ENCODE measurements at places on chromosomes 13 and 19.

GRCh38 chr13:105991622-105992277 is 543.7 kb downstream of the EFNB2 start:
- no peak overlapping the region for H3K27ac ChIP-seq
- no peaks in the 10 kb centered on the region for H3K4me1 ChIP-seq
- no peaks in the 10 kb centered on the region for H3K36me3 ChIP-seq
- H3K4me3 ChIP-seq, result no peak overlapping the region

DNA sequence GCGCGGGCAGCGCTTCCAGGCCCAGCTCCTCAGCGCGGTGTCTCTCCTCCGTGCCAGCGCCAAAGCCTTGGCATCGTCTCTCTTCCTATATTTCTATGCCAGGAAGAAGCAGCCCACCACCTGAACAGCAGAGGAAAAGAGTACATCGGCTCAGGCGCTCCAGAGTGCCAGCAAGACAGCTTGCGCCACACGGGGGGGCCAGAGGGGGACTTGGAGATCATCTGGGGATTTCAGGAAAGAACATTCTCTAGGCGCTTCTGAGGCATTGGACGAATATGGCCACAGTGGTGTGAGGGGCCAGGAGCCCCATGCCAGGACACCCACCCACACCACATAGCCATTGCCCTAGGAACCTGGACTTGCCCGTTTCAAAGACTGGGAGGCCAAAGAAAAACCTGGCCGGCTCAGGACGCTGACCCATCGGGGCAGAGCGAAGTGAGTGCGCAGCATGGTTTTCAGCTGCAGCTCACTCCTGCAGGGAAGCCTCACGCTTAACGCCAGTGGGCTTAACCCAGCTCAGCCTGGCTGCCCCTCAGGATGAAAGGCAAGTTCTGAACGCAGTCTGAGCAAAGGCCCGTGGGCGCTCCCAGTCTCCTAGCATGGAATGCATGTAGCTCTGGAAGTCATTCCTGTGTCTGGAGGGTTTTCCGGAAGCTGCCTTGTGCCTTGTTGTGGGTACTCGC is 62.1 kb downstream of the GGACT start:
- no peaks in the 10 kb centered on the region for H3K4me1 ChIP-seq
- DNase-seq, result no peak
- no peak overlapping the region for H3K27ac ChIP-seq
- H3K4me3 ChIP-seq, result no peak overlapping the region
- H3K36me3 ChIP-seq, result no peaks in the 10 kb centered on the region

- H3K27ac ChIP-seq, result no peak overlapping the region
- no peaks in the 10 kb centered on the region for H3K4me1 ChIP-seq
- DNase-seq, result no peak
- no peaks in the 10 kb centered on the region for H3K36me3 ChIP-seq
Measured at GRCh38 chr13:113407103-113407530, 43.2 kb upstream of the GRTP1 start.

GRCh38 chr13:111626371-111627305 is 306.2 kb downstream of the TEX29 start:
- no peak overlapping the region for H3K4me3 ChIP-seq
- H3K27me3 ChIP-seq, result no peaks in the 10 kb centered on the region
- no peak for DNase-seq
- no peaks in the 10 kb centered on the region for H3K36me3 ChIP-seq

DNA sequence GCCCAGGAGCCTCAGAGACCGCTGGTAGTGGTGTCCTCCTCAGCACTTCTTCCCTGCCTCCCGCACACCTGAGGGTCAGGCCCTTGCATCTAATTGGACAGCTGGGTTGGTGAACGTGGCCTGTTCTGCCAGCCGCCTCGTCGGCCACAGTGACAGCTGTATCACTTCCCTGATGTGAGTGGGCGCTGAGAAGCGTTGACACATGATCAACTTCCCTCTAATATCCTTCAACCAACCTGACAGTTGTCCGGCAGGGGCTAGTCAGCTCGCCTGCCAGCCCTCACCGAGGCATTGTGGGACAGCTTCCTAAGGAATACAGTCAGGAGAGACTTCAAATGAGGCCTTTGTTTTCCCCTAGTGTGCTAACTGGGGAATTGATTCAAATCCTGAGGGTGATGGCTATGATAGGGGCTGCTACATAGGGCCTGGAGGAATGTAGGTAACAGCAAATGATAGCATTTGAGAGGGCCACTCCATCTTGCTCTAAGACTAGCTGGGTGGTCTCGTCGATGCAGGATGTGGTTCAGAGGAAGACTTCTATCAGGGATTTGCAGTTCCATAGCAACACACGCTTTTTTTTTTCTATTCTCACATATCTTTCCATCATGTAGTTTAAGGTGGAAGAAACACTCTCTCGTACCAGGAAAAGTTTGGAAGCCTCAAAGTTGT is 230.8 kb downstream of the TSHZ3 start:
- no peaks in the 10 kb centered on the region for H3K27me3 ChIP-seq
- no peak for DNase-seq
- H3K36me3 ChIP-seq, result no peaks in the 10 kb centered on the region
- no peak overlapping the region for H3K4me3 ChIP-seq

DNA sequence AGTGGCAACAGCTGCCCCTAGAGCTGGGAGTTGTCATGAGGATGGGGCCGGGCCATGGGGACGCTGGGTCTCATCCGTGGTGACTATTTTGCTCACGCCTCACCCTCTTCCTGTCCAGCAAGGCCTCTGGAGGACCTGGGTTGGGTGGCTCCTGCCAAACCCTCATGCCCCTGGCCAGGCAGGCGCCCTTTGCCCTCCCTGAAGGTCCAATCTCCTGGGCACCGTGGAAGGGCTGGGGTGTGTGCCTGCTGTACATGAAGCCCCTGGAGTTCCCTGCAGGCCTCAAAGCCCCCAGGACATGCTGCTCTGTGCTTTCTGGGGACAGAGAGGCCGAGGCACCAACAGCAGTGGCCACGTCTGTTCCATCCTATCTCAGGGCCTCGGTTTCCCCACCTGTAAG is 13.8 kb downstream of the LRP3 start:
- DNase-seq, result no peak
- no peaks in the 10 kb centered on the region for H3K27me3 ChIP-seq
- no peak overlapping the region for H3K4me3 ChIP-seq
- H3K4me1 ChIP-seq, result no peaks in the 10 kb centered on the region
- H3K36me3 ChIP-seq, result no peaks in the 10 kb centered on the region
- no peak overlapping the region for H3K27ac ChIP-seq

- no peak overlapping the region for H3K4me3 ChIP-seq
- no peaks in the 10 kb centered on the region for H3K27me3 ChIP-seq
- H3K36me3 ChIP-seq, result peaks cover 2% of the 10 kb centered on the region
- H3K27ac ChIP-seq, result no peak overlapping the region
- H3K4me1 ChIP-seq, result no peaks in the 10 kb centered on the region
- DNase-seq, result no peak
Measured at GRCh38 chr13:30193279-30194234, 113.8 kb downstream of the KATNAL1 start.

GRCh38 chr19:53357821-53358581 is 7.5 kb upstream of the ZNF525 start:
- no peak overlapping the region for H3K27ac ChIP-seq
- H3K36me3 ChIP-seq, result peaks cover 30% of the 10 kb centered on the region
- H3K4me1 ChIP-seq, result no peaks in the 10 kb centered on the region
- no peaks in the 10 kb centered on the region for H3K27me3 ChIP-seq
- H3K4me3 ChIP-seq, result no peak overlapping the region

GRCh38 chr13:79692846-79693245 is 211.9 kb downstream of the NDFIP2 start:
- H3K36me3 ChIP-seq, result no peaks in the 10 kb centered on the region
- no peak for DNase-seq
- H3K4me1 ChIP-seq, result no peaks in the 10 kb centered on the region
- H3K27me3 ChIP-seq, result no peaks in the 10 kb centered on the region
- H3K4me3 ChIP-seq, result no peak overlapping the region

GRCh38 chr13:50195045-50195444 is 179.8 kb downstream of the KCNRG start:
- peak; percentile 28 for DNase-seq
- H3K4me3 ChIP-seq, result no peak overlapping the region
- H3K36me3 ChIP-seq, result no peaks in the 10 kb centered on the region
- no peak overlapping the region for H3K27ac ChIP-seq
- H3K27me3 ChIP-seq, result peaks cover 37% of the 10 kb centered on the region

GRCh38 chr13:42574011-42574410 is at the start of gene TNFSF11:
Gene TNFSF11, plus strand, starts transcription at chr13:42574152. Its CDS starts 152 bp downstream, at chr13:42574304.
- peak; percentile 62 for DNase-seq
- H3K27ac ChIP-seq, result peak within 1 kb of the TSS; percentile 27
- H3K36me3 ChIP-seq, result no peaks in the 10 kb centered on the region
- peaks cover 22% of the 10 kb centered on the region for H3K4me1 ChIP-seq

- H3K27ac ChIP-seq, result no peak overlapping the region
- no peak for DNase-seq
- no peaks in the 10 kb centered on the region for H3K27me3 ChIP-seq
- no peaks in the 10 kb centered on the region for H3K36me3 ChIP-seq
- no peak overlapping the region for H3K4me3 ChIP-seq
Measured at GRCh38 chr19:48718711-48719231, 754 bp downstream of the MAMSTR start.
